ENCODE measurements at places on chromosomes 2 and 18.

GRCh38 chr2:167954495-167954894 is 292.9 kb downstream of the STK39 start:
- no peak for DNase-seq
- H3K4me1 ChIP-seq = no peaks in the 10 kb centered on the region
- H3K36me3 ChIP-seq = peaks cover 3% of the 10 kb centered on the region
- no peak overlapping the region for H3K27ac ChIP-seq

DNA sequence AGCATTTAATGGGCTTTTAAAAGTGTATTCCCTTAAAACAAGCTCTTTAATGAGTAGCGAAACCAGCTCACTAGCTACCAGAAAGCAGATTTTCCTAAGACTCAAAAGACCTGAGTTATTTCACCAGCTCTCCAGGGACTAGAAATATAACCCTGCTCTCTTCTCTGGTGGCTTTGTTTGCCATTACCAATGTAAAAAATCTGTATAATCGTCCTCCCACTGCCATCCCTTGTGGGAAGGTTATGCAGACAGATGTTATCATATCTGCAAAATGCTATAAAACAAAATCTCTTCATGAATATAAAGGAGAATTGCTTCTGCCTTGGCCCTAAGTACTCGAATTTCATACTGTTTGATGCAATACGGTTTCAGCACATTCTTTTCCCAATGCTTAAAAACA is 335.2 kb downstream of the NUP35 start:
- no peak overlapping the region for H3K27ac ChIP-seq
- no peaks in the 10 kb centered on the region for H3K4me1 ChIP-seq
- H3K27me3 ChIP-seq = no peaks in the 10 kb centered on the region
- H3K36me3 ChIP-seq = no peaks in the 10 kb centered on the region

- no peaks in the 10 kb centered on the region for H3K36me3 ChIP-seq
- H3K4me1 ChIP-seq = peaks cover 14% of the 10 kb centered on the region
- no peak overlapping the region for H3K27ac ChIP-seq
- H3K27me3 ChIP-seq = no peaks in the 10 kb centered on the region
- no peak for DNase-seq
Measured at GRCh38 chr2:226981791-226982326, 146.0 kb downstream of the RHBDD1 start.

GRCh38 chr2:228224410-228224809 is 42.9 kb upstream of the SPHKAP start:
- H3K27ac ChIP-seq = no peak overlapping the region
- no peaks in the 10 kb centered on the region for H3K4me1 ChIP-seq
- H3K36me3 ChIP-seq = no peaks in the 10 kb centered on the region
- H3K4me3 ChIP-seq = no peak overlapping the region
- DNase-seq = no peak

DNA sequence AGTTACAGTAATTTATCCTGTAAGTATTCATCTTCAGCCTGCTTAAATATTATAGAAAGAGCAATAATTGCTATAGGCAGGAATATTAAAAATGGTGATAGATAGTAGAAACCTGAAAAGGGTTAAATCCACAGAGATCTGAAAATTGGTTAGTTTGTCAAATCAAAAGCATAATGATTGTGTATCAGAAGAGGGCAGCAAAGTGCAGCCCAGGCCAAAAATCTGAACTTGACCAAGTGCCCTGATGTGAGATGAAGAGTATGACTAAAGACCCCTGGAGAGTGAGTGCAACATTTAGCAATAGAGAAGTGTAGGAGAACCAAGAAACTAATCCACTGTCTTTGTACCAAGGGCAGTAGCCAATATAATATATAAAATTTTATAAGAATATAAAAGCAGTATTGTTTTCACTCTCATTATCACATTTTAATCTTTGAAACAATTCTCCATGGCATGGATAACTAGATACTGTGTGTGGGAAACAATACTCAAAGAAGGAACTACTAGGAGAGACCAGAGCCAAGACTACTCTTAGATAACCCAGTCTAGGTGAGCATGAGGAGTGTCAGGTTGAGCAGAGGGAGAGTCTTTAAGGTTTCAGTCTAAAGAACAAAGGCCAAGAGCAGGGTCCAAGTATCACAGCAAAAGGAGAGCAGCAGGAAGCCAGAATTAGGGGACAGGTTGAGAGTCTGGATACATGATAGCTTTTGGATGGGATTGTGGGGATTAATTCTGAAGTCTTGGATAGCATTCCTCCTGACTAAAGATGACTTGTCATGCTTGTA is 148.7 kb downstream of the CALCRL start:
- no peaks in the 10 kb centered on the region for H3K4me1 ChIP-seq
- H3K36me3 ChIP-seq = no peaks in the 10 kb centered on the region
- no peak for DNase-seq
- no peak overlapping the region for H3K27ac ChIP-seq
- H3K4me3 ChIP-seq = no peak overlapping the region

All from tibial nerve (tissue), 4 donors.